ENCODE measurements at places on chromosomes 3 and 15.
A peak's percentile ranks its signal among the peaks of the same experiment; 100 is the strongest.

DNA sequence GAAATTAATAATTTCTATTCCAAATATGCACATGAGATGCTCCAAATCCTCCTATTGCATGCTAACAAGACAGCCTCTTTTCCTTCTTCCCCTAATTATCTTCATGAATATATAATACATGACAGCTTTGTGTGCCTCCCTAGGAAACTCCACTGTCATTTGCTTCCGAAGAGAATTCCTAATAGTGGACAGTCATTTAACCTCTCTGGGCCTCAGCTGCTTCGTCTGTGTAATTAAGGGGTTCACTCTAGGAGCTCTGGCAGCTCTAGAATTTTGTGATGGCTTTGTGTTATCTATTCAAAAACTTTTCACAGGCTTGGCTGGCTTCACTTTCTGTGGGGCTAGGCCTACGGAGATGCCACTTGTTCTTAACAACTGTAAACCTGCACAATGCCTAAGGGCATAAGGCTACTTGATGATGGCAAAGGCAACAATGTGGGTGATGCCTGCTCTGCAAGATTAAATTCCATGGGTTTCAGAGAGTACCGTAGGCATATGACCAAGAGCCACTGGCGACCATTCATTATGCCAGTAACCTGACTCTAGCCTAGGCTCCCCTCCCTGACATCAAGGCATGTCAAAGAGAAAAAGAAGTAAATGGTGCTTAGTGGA, 333.8 kb upstream of the UMPS start:
- no peak for DNase-seq

GRCh38 chr15:50563756-50564155, 17.3 kb upstream of the USP50 start:
- DNase-seq = no peak

DNA sequence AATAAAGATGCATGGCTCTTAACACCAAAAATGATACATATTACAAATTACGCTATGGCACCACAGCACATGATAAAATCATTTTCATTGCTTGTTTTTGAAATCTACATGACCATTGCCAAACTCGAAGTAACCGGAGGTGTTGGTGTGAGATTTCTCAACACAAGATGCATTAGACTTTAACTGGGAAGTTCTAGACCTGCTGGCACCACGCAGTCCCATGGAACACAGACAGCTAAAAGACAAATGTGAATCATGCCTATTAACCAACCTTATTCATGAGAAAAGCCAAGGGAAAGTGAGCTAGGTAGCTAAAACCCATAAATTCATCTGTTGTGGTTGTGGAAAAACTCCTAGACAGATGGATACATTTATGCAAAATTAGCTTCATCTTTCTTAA, 595.4 kb downstream of the FOXP1 start:
- DNase-seq = no peak

DNA sequence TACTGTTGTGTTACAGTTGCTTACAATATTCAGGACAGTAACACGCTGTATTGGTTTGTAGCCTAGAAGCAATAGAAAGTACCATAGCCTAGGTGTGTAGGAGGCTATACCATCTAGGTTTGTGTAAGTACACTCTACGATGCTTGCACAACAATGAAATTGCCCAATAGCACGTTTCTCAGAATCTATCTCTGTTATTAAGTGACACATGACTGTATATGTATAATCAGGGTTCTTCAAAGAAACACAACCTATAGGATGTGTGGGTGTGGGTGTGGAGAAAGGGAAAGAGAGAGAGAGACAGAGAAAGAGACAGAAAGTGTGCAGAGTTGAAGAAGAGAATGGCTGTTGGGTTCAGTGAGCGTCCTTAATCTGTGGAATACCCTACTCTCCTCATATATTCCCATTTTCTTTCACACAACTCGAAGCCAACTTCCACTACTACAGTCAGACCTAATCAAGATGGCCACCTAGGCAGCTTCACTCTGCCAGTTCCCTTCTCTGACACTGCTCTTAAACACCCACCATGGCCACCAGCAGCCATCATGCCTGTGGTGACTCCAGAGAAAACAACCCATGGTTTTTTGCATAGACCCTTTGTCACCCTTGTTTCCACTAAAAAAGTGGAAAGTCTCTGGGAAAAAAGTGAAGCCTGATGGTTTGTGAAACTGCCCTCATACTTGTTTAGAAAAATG, 5.8 kb upstream of the PPP4R2 start:
- DNase-seq = no peak

- DNase-seq = no peak
Observed at GRCh38 chr3:35946854-35947515, 307.7 kb downstream of the ARPP21 start.

DNA sequence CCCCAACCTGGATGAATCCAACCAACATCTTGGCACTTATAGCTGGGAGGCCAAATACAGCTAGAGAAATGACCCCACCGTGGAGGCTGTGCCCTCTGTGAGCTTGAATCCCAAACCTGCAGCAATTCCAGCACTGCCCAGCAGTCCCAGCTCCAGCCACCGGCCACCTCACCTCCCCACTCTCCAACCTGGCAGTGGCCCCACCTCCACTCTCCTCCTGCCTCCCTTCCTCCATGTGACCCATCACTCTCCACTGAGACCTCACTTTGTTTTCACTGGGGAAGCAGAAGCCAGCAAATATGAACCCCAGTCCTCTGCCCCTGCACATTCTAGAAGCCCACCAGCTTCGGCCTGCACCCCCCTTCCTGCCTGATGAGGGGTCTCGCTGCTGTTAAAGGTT, 79.7 kb upstream of the LINGO1 start:
- no peak for DNase-seq

DNA sequence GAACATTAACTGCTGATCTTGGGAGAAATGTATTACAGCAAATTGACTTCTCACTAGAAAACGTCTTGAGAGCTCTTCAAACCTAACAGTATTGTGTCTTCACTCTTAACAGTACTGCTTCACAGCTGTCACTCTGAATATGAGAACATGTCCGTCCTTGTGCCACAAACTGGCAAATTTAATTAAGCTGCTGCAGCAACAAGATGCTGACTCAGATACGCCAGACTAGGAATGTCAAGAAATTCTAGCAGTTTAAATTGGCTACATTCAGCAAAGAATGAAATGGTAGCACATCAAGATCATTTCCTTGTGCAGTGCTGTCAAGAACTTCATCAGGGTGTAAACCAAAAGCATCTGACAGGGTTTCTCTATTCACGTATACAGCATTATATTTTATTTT, 7.6 kb downstream of the ICE2 start:
- DNase-seq = no peak

DNA sequence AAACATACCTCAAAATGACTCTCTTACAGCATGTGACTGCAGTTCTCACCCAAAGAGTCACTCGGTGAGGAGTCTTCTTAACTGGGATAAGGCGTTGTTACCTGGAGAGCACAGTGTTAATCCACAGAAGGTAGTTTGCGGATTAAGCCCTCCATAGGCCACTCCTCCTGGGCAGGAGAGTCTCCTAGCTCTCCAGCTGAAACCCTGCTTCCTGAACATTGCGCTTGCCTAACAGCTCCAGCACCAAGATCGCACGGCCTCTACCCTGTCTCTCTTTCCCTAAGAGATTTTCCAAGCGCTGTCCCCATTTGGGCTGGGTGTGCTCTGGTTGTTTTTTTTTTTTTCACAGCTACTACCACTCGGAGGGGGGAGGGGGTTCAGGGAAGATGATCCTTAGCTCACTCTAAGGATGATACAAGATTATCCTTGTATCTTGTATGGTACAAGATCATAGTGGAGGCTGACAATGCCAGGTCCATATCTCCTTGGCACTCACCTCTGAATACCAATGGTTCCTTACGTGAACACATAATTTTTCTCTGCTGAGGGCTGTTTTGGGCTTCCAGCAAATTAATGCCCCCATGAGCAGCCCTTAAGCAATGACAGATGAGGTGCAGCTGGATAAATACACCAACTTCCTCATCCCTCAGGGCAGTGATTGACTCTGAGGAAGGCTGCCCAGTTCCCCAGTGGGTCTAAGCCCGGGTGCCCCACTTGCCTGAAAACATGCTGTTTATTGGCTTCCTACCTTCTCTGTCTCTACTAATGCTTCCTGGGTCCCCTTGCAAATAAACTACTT, 185.2 kb upstream of the TSC22D2 start:
- no peak for DNase-seq

- no peak for DNase-seq
Observed at GRCh38 chr3:34150992-34151391, 352.6 kb downstream of the PDCD6IP start.

GRCh38 chr3:161104561-161105551, at the start of gene B3GALNT1:
B3GALNT1 (minus strand) TSS chr3:161105349; CDS start chr3:161086754, 18,595 bp downstream.
- DNase-seq = peak; percentile 71

DNA sequence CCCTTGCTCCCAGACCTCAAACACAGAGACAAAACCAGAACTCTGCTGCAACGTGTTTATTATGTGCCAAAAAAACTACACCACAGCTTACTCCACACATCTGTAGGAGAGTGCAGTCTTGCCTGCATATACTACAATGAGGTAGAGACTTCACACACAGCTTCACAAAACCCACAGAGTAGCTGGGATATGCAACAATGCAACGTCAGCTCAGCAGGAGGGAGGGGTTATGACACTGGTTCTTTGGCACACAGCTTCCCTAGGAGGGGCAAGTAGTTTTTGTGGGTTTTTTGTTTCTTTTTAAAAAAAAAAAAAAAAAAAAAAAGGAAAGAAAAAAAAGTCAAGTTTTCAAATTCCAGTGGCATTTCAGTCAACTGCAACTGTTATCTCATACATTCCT, 2.9 kb upstream of the RPS17 start:
- no peak for DNase-seq

DNA sequence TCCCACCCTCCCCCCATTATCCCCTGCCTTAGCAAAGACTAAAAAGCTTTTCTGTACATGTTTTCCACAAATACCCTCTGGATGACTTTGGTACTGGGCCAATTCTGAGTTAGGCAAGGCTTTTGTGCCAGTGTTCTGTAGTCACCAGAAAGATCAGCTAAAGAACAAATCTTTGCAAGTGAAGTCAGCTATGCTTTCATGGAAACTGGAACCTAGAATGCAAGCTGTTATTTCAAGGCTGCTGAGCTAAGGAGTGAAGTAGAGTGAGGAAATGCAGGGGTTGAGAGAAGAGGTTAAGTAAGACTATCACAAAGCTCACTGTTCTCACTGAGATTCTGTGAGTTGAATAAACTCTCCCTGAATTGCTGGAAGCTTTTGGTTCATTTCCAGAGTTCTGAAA, 107.8 kb upstream of the CNTN3 start:
- no peak for DNase-seq

- DNase-seq = no peak
Observed at GRCh38 chr3:17546500-17547255, 195.8 kb downstream of the TBC1D5 start.

- peak; percentile 65 for DNase-seq
Observed at GRCh38 chr3:13263770-13264467, 156.2 kb downstream of the NUP210 start.

DNA sequence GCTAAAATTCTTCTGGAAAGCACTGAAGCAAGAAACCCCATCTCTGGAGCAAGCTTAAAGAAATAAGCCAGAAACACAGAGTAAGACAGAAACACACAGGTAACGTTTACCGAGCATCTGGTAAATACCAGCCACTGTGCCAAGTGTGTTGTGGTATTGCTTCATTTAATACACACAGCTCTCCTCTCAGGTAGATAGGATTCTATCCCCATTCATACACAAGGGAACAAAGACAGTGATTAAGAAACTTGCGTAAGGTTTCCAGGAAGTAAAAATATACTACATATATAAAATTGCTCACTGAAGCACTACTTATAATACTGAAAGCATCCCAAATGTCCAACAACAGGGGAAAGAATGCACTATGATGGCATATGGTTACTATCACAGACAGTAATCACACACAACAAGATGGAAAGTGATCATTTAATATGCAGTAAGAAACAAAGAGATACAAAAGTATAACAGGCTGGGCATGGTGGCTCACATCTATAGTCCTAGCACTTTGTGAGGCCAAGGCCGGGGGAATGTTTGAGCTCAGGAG, 27.5 kb downstream of the TAMM41 start:
- no peak for DNase-seq

GRCh38 chr15:92392462-92392861, 1.2 kb upstream of the ST8SIA2 start:
- no peak for DNase-seq

GRCh38 chr15:20271647-20272046, 270.0 kb downstream of the GOLGA6L6 start:
- DNase-seq = no peak

DNA sequence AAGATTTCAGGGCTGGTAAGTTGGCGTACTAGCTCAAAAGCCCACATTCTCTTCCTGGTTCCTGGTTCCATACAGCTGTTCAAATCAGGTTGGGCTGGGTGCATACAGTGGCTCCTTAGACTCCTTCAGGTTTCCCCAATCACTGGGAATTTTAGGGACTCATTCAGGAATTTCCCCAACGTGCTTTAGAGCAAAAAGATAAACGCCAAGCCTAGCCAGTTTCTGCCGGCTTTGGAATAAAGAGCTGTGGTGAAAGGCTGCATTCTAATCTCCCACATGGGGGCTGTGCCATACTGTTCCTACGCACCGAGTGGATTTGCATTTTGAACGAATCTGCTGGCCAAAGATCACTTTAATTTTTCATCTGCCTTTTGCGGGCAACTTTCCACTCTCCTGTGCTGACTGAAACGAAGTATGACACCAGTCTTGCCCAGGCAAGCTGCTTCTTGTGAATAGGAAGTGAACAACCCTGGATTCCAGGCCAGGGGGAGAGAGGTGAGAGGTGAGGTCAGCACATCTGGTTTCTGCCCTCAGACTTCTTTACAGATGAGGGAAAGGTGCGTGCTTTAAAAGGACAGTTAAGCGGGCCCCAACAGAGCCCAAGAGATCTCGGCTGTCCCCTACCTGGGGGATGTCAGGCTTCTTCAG, 184.2 kb upstream of the PDZRN3 start:
- DNase-seq = peak; percentile 8

DNA sequence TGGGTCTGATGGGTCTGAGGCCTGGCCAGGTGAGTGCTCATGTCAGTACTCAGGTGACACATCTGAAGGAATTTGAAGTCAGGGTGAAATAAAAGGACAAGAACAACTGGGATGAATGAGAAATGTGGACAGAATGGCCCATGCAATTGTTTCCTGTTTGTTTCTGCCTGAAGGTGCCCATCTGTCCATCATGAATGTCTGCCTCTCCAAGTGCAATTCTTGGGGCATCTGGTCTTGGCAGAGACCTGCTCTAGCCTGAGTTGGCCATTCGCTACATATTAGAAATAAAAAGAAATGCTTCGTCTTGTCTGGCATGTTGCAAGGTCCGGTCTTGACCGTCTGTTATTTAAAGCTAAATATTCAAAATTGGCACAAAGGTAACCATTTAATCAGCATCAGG, 142.0 kb upstream of the AGBL1 start:
- DNase-seq = no peak

All from kidney tubule cell (primary cell).